ENCODE measurements at places on chromosomes 5 and 9. TPM values are rescaled to one million over a fixed set of nuclear protein-coding genes. Genes with fewer than 3 reads are reported as not detected.

SLC34A3 gene
- not detected for total RNA-seq

IFNA14 gene
- total RNA-seq, result not detected

ZNF367 gene
- total RNA-seq, result 0.66 TPM

OBP2A gene
- not detected for total RNA-seq

SLC23A1 gene
- not detected for total RNA-seq

GLRA1 gene
- total RNA-seq, result not detected

PAX5 gene
- not detected for total RNA-seq

SH3RF2 gene
- total RNA-seq, result 1.2 TPM

OMD gene
- total RNA-seq, result 0.17 TPM

SPINK7 gene
- total RNA-seq, result not detected

RMND5B gene
- total RNA-seq, result 22.3 TPM

PCDHGA2 gene
- 4.5 TPM for total RNA-seq

C9orf153 gene
- 0.51 TPM for total RNA-seq

PTPRD gene
- 3.3 TPM for total RNA-seq

ADAMTS13 gene
- 3.1 TPM for total RNA-seq

ASS1 gene
- 223 TPM for total RNA-seq

CCL19 gene
- not detected for total RNA-seq

SPOCK1 gene
- 30.3 TPM for total RNA-seq

NEUROG1 gene
- not detected for total RNA-seq

GPR150 gene
- 0.33 TPM for total RNA-seq

AK8 gene
- total RNA-seq, result 0.26 TPM

CEL gene
- total RNA-seq, result under 0.01 TPM

C9orf50 gene
- 0.17 TPM for total RNA-seq

CLK4 gene
- total RNA-seq, result 23.4 TPM

C5orf34 gene
- total RNA-seq, result 4.1 TPM

FAM114A2 gene
- total RNA-seq, result 34.2 TPM

MYO10 gene
- 95.5 TPM for total RNA-seq

ACTBL2 gene
- total RNA-seq, result under 0.01 TPM

SERF1A gene
- total RNA-seq, result 4.4 TPM

GALNT10 gene
- 16.2 TPM for total RNA-seq

ANKH gene
- 5.4 TPM for total RNA-seq

FGD3 gene
- not detected for total RNA-seq

DCTN3 gene
- 106 TPM for total RNA-seq

OR1J2 gene
- total RNA-seq, result 0.33 TPM

SLCO4C1 gene
- under 0.01 TPM for total RNA-seq

LRRC70 gene
- 1.3 TPM for total RNA-seq

FAM163B gene
- not detected for total RNA-seq

FAM120AOS gene
- 38.8 TPM for total RNA-seq

ZFR gene
- 113 TPM for total RNA-seq

PARP8 gene
- total RNA-seq, result 24.6 TPM

SMAD5 gene
- total RNA-seq, result 44.3 TPM

LECT2 gene
- total RNA-seq, result not detected

GCNT1 gene
- total RNA-seq, result 27.7 TPM

SPINK13 gene
- not detected for total RNA-seq

PCDHB6 gene
- total RNA-seq, result 0.26 TPM
